ENCODE measurements at places on chromosomes 2 and 18. TPM values are rescaled to one million over a fixed set of nuclear protein-coding genes. Genes with fewer than 3 reads are reported as not detected.

DNA sequence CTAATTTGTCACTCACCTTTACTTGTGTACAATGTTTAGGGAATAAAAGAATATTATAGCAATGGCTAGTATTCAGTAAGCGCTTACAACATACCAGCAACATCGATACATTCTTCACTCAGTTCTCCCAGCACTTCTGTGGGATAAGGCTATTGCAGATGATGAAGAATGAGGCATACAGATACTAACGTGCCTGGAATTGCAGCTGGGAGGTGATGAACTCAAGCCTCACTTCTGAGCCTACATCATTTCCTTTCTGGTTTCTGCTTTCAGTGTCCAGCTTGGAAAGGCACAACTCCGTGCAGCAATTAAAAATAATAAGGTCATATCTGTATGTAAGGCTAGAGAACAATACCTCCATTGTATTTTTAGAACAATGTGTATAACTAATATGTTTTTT is 95.4 kb upstream of the AQP4 start:
- H3K4me1 ChIP-seq = peaks cover 4% of the 10 kb centered on the region
- H3K27ac ChIP-seq = no peak overlapping the region
- H3K27me3 ChIP-seq = no peaks in the 10 kb centered on the region
- no peak for DNase-seq
- no peaks in the 10 kb centered on the region for H3K36me3 ChIP-seq

GRCh38 chr2:24613154-24613814 is 122.2 kb downstream of the NCOA1 start:
- no peaks in the 10 kb centered on the region for H3K27me3 ChIP-seq
- H3K4me3 ChIP-seq = no peak overlapping the region
- H3K36me3 ChIP-seq = no peaks in the 10 kb centered on the region
- H3K4me1 ChIP-seq = no peaks in the 10 kb centered on the region
- no peak for DNase-seq

The FNDC4 gene
- 165 TPM for polyA plus RNA-seq

The SIX2 gene
- not detected for polyA plus RNA-seq

- DNase-seq = no peak
- no peaks in the 10 kb centered on the region for H3K27me3 ChIP-seq
- H3K36me3 ChIP-seq = no peaks in the 10 kb centered on the region
- H3K27ac ChIP-seq = no peak overlapping the region
- H3K4me3 ChIP-seq = no peak overlapping the region
- H3K4me1 ChIP-seq = no peaks in the 10 kb centered on the region
Observed at GRCh38 chr18:10140461-10141282, 226.9 kb downstream of the VAPA start.

DNA sequence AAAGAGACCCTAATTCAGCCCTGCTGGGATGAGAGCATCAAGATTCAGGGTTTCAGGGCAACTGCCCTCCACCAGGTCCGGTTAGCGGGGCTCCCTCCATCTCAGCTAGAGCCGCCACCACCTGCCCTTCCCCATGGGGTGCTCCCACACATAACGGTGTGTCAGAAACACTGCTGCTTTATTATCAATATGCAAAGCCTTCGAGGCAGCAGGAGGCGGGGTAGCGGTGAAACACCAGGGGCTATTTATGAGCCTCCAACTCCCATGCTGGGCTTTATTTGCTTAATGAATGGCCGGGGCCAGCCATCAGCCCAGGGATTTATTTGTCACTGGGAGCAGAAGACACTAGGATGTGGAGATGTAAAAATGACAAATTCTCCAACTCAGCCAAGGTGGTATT is 109.8 kb downstream of the GALNT14 start:
- H3K4me1 ChIP-seq = no peaks in the 10 kb centered on the region
- no peaks in the 10 kb centered on the region for H3K36me3 ChIP-seq
- H3K27ac ChIP-seq = no peak overlapping the region
- no peaks in the 10 kb centered on the region for H3K27me3 ChIP-seq
- H3K4me3 ChIP-seq = no peak overlapping the region

The FTCDNL1 gene
- 3.9 TPM for polyA plus RNA-seq

DNA sequence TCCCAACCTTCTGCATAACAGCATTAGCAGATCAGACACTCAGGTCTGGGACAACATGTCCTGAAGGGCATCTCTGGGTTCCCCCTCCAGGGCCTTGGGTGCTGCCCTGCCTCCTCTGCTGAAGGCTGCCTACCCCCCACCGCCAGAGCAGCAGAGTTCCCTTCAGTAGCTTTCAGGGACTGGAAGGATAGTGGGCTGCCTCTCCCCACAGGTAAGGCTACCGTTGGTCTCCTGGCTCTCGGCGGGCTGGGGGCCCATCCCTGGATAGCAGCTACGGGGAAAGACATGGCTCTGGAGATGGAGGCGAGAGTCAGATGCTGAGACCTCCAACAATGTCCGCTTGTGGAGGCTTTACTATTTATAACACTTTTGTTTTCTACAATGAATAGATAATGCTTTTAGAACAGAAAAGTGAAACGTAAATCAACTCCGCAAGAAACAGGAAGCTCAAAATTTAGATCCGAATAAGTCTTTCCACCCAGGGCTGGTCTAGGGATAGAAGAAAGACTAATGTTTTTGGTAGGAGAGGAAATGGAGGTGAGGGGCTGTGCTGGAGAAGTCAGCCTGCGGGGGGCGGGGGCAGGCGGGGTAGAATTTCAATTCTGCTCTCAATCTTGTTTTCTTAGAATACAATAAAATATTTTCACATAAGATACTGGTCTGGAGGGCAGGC is 58.4 kb downstream of the ARL4C start:
- no peak overlapping the region for H3K27ac ChIP-seq
- no peak for DNase-seq
- no peaks in the 10 kb centered on the region for H3K36me3 ChIP-seq
- H3K4me1 ChIP-seq = no peaks in the 10 kb centered on the region
- no peak overlapping the region for H3K4me3 ChIP-seq

GRCh38 chr2:8549273-8549922 is 132.5 kb upstream of the ID2 start:
- H3K4me1 ChIP-seq = peaks cover 8% of the 10 kb centered on the region
- no peaks in the 10 kb centered on the region for H3K36me3 ChIP-seq
- no peak overlapping the region for H3K4me3 ChIP-seq
- no peak overlapping the region for H3K27ac ChIP-seq
- DNase-seq = no peak

GRCh38 chr2:134502104-134502503 is 216.7 kb downstream of the TMEM163 start:
- no peak for DNase-seq
- H3K36me3 ChIP-seq = no peaks in the 10 kb centered on the region
- H3K4me3 ChIP-seq = no peak overlapping the region
- H3K27me3 ChIP-seq = no peaks in the 10 kb centered on the region
- H3K4me1 ChIP-seq = no peaks in the 10 kb centered on the region

DNA sequence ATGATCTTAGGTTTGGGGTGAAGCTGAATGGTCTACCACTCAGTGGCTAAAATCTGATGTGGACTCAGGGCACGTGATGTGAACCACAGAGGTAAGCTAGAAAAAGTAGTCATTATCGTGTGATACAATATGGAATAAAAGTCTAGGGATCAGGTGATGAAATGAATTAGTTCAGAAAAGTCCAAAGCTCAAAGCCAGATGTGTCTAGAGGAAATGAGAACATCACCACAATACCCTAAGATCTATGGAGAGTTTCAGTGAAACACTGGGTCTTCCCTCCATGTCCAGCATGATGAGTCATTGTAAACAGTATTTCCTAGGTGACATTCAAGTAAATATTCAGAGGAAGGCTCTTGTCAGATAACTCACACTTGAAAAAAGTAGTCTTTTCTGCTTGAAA is 1257.4 kb upstream of the ZEB2 start:
- H3K4me3 ChIP-seq = no peak overlapping the region
- H3K27ac ChIP-seq = no peak overlapping the region
- DNase-seq = no peak
- no peaks in the 10 kb centered on the region for H3K36me3 ChIP-seq
- no peaks in the 10 kb centered on the region for H3K4me1 ChIP-seq

DNA sequence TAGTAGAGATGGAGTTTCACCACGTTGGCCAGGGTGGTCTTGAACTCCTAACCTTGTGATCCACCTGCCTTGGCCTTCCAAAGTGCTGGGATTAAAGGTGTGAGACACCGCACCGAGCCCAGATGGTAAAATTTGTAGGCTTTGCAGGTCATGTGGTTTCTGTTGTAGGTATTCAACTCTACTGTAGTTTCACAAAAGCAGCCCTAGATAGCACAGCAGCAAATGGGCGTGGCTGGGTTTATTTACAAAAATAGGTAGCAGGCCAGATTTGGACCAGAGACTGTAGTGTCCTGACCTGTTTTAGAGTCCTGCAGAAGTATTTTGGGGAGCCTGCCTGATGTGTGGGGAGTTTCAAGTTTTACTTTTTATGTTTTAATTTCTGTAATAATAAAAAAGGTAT is 84.1 kb upstream of the RASGRP3 start:
- DNase-seq = no peak
- H3K4me3 ChIP-seq = no peak overlapping the region
- no peaks in the 10 kb centered on the region for H3K36me3 ChIP-seq
- H3K27me3 ChIP-seq = no peaks in the 10 kb centered on the region
- no peak overlapping the region for H3K27ac ChIP-seq

Data from liver (tissue), 10 donors.